ENCODE measurements at places on chromosomes 12 and 14.

- DNase-seq = no peak
Observed at GRCh38 chr14:69880893-69881292, 1.7 kb downstream of the SMOC1 start.

DNA sequence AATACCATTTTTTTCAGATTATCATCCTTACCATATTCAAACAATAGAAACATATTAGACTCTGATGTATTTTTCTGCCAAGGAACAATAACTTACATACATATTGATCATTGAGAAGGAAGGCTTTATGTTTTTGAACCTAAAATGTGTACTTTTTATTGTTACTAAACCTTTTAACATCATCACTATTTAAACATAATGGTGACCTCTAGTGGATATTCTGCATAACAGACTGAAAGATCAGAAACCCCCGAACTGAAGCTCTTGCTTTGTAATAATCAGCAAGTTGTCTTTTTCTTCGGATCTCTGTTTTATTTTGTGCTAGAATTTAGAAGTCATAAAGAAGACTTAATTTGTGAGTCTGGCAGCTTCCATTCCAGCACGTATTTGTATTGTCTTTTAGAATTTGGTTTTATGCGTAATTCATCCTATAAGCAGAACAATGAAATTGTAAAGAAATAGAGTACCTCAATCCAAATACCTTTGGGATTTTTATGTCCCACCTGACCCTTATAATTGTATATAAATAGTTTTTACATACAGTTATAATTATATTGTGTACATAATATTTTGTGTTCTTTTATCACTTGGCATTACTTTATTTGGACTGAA, 125.9 kb upstream of the ATF1 start:
- peak; percentile 77 for DNase-seq

DNA sequence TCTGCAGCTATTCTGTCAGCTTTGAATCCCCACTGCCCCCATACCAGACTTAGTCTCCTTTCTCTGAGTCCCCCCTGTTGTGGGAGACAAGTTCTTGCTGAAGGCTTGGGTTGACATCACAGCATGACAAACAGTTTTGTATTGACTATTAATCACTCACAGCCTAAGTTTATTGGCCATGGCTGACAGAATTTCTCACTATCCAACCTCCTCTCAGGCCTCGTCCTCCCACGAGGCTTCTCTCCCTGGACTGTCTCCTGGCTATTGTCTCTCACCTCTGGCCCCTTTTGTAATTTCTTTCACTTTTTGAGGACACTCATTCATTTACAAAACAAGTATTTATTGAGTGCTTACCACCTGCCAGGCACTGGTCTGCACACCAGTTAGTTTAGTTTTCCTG, 35.2 kb upstream of the DCD start:
- DNase-seq = no peak

- DNase-seq = no peak
Observed at GRCh38 chr12:50723865-50724264, 40.0 kb upstream of the ATF1 start.

DNA sequence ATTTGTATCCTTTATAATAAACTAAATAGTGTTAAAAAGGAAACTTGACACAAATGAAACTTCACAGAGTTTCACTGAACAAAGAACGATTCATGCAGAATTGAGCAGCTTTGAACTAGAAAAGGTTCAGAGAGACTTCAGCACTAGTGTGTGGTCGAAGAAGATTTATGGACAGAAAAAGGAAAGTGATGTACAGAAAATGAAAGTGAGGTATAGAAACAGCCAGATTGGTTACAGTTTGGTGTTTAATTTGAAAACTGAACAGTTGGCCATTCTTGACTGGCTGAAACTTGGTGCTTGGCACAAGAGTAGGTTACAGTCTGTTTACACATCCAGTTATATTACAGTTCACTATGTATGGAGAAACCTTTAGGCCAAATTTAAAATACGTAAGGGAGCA, 207.1 kb downstream of the GALC start:
- no peak for DNase-seq

DNA sequence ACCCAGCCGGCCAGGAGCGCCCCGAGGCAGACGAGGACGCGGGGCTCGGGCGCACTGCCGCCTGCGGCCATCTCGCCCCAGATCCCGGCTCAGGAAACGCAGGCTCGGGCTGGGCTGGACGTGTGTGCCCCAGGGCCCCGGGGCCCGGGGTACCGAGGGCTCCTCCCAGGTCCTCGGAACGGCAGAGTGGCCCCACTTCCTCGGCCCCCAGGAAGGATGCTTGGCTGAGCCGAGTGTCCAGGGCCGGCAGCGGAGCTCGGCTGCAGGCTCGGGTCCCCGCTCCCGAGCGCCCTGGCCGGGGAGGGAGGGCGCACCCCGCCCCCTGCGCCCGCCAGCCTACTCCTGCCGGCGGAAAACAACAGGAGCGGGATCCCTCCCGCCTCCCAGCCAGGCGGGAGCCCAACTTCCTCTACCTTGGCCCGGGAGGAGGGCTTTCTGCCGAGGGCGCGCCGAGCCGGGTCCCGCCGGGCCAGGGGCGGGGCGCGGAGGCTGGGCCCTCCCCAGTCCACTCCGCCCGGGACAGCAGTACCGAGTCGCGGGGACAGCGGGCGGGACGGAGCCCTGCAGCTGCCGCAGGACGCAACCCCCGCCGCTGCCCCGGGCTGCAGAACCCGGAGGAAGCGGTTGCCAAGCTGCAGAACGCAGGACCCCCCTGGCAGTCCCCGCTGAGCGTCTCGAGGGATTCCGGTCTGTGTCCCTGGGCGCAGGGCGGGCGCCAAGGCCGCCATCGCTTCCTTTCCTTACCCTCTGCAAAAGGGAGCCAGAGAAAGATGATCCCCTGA, at the start of gene VSIG10:
TSS of gene VSIG10 (minus strand) at position 411 of the 782 bp plus-strand sequence. CDS start at position 71, 340 bp downstream.
- peak; percentile 75 for DNase-seq

GRCh38 chr14:103286968-103287850, 46.8 kb upstream of the EIF5 start:
- no peak for DNase-seq

DNA sequence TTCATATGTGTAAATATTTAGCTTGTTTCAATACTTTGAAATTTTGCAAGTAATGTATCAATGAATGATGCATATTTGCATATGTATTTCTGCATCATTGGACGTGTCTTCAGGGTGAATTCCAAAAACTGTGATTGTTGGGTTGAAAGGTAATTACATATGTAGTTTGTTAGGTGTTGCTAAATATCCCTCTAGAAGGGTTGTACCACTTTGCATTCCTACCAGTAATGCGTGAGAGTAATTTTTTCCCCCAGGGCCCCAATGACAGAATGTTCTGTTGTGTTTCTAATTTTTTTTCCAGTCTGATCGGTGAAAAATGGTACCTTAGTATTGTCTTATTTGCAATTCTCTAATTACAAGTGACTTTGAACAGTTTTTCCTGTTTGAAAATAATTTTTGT, 408.9 kb downstream of the NAV3 start:
- peak; percentile 24 for DNase-seq

DNA sequence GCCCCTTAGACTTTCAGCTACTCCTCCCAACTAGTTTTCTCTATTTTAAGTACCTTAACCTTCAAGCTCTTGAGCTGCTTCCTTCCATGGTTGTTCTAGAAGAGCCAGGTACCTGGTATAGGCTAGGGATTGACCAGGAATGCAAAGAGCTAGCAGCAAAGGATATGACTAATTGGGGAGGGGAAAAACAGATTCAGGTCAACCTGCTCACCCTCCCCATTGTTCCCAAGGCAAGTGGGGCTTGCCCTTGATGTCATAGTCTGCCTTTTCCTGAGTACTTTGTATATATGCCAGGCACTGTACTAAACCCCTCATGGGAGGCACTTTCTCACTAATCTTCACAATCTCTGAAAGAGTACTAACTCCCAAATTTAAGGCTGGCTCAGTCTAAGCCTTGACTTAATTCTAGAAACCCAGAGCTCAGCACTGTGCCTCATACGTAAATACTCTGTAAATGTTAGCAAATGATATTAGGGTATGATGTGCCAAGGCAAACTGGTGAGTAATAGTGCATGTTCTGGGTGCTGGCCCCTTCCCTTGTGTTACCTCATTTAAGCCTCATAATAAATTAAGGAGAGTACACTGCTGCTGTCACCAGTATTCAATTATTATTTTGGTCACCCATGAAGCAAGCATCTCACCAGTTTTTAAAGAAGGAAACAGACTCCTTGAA, 42.2 kb downstream of the SUDS3 start:
- DNase-seq = peak; percentile 34

DNA sequence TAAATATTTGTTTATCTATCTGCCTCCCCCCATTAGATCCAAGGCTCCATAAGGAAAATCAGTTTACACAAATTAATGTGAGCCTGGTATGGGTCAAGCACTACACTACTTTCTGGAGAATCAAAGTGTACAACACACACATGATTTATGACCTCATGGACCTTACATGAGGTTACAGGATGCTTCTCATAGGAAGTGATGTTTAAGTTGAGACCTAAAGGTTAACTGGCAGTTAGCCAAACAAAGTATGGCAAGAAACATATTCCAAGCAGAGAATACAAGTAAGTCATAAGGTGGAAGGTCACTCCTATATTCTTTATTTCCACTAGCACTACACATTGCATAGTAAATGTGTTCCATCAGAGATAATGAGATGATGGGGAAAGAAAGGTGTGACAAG, 39.2 kb downstream of the OSBPL8 start:
- no peak for DNase-seq

- peak; percentile 8 for DNase-seq
Observed at GRCh38 chr12:40375076-40375475, 150.3 kb downstream of the LRRK2 start.

GRCh38 chr14:21965042-21965441, 291.4 kb upstream of the OR4E1 start:
- no peak for DNase-seq
